ENCODE measurements at places on chromosomes 4 and X.

- no peak for DNase-seq
Measured at GRCh38 chrX:154383359-154384283, 4.5 kb downstream of the EMD start.

DNA sequence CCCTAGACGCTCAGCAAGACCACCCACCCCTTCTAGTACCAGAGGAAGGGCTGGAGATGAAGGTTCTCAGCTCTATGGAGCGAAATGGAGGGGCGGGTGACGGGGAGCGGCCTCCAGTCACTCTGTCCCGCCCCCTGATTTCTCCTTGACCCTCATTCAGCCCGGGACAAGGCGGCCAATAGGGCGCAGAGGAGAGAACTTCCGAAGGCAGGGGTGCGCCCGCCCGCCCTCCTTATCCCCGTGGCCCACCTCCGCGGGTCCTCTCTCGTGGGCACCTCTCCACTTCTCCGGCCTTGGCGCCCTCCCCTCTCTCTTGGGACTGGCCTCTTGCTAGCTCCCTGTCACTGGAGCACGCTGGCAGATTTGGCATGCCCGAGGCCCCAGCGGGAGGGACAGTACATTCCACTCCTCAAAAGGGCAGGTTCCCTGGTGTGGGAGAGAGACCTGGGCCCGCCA is 1.1 kb upstream of the SEPTIN6 start:
- DNase-seq, result no peak

GRCh38 chr4:109574931-109575804 is 15.1 kb downstream of the MCUB start:
- DNase-seq, result no peak

DNA sequence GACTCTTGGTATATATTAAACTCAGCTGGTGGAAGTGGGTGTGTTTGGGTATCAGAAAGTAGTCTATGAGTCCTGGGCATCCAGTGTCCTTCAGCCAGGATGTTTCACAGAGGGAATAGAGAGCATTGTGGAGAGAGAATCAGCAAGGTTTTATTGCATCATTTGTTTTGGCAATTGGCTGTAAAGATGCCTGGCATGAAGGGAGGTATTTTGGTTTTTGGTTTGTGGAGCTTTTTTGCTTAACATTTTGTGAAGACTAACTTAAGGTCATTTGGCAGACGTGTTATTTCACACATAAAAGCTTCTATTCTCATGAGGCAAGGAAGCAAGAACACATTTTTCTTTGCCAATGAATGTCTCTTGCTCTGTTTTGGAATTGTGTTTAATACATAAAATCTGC is 71.1 kb downstream of the DCLK2 start:
- no peak for DNase-seq

DNA sequence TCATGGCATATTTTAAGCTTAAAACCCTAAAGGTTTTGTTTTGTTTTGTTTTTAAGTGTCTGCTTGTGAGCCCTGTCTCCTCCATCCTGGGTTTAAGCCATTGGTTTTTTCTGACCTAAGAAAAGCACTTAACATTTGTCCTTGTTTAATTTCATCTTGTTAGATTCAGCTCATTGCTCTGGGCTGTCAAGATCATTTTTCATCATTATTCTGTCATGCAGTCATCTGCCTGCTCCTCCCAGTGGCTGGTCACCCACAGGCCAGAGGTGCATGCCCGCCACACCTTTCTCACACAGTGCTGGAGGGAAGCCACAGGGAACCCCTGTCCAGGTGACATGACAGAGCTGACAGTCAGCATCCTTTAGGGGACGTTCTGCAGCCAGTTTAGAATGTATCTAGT is 11.7 kb upstream of the REELD1 start:
- DNase-seq, result no peak

- DNase-seq, result no peak
Measured at GRCh38 chr4:55069248-55069647, 56.1 kb downstream of the KDR start.

- DNase-seq, result no peak
Measured at GRCh38 chr4:41134581-41134980, 79.8 kb downstream of the APBB2 start.

- no peak for DNase-seq
Measured at GRCh38 chr4:25433966-25434827, 57.1 kb downstream of the ANAPC4 start.

GRCh38 chrX:155755706-155756337 is 125.3 kb upstream of the VAMP7 start:
- no peak for DNase-seq

GRCh38 chr4:186587416-186588018 is 32.1 kb upstream of the MTNR1A start:
- no peak for DNase-seq

DNA sequence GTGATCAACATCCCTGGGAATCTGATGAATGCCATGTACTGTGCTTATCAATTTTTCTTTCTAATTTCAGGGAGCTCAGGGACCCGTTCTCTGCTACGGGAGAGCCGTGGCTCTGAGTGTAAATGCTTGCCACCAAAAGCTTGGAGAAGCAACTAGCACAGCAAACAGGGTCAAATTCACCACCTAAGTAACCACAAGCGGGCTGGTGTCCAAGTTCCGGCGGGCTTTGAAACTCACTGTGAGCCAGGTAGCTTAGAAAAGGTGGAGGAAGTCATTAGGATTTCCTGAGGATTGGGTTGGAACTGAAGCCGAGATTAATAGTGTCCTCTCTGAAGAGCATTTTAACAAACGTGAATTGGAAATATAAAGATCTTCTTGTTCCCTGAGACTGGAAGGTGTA is 87.2 kb downstream of the CLDN34 start:
- no peak for DNase-seq

GRCh38 chr4:128390475-128390996 is 102.9 kb upstream of the PGRMC2 start:
- no peak for DNase-seq

DNA sequence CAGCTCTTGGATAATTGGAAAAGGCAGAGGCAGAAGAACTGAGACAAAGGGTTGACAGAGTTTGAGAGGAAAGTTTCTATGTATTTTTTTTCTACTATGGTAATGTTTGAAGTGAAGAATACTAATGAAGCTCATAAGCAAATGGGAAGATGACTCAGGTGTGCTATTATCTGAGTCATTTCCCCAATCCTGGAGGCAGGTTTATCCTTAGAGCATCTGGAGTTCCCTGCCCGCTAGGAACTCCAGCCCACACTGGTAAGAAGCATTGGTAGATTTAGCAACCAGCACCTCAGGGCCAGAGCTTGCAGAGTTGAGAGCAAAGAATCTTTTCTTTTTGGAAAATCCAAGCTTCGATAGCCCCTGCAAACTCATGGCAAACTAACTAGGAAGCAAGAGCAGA is 55.2 kb downstream of the DOCK11 start:
- no peak for DNase-seq

- no peak for DNase-seq
Measured at GRCh38 chr4:158913766-158914165, 144.9 kb downstream of the FNIP2 start.

- DNase-seq, result peak; percentile 18
Measured at GRCh38 chrX:54807524-54808108, at the start of gene MAGED2. TSS of gene MAGED2 (plus strand) at chrX:54807745. CDS start at chrX:54809332, 1,587 bp downstream.

DNA sequence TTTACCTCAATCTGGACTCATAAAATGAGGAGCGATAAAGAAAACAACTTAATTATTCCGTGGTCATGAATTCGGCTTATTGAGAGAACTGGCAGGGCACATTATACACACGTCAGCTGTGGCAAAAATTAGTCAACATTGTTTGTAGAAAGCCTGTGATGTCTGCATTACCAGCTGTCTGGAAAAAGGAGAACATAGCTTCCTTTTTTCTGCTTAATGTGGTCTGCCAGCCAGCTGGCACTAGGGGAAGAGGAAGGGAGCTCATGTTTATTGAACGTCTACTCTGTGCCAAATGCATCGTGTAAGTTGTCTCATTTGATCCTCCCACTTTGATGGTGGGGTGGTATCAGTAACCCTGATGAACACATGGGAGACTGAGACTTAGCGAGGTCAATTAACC is 367.6 kb downstream of the ARHGAP24 start:
- DNase-seq, result no peak

- DNase-seq, result no peak
Measured at GRCh38 chr4:184255361-184255760, 37.7 kb upstream of the ENPP6 start.

- no peak for DNase-seq
Measured at GRCh38 chr4:43243433-43244116, 351.1 kb downstream of the GRXCR1 start.

- DNase-seq, result no peak
Measured at GRCh38 chr4:164215113-164215741, 538.7 kb upstream of the SMIM31 start.

GRCh38 chr4:115310641-115311040 is 197.2 kb upstream of the NDST4 start:
- no peak for DNase-seq

DNA sequence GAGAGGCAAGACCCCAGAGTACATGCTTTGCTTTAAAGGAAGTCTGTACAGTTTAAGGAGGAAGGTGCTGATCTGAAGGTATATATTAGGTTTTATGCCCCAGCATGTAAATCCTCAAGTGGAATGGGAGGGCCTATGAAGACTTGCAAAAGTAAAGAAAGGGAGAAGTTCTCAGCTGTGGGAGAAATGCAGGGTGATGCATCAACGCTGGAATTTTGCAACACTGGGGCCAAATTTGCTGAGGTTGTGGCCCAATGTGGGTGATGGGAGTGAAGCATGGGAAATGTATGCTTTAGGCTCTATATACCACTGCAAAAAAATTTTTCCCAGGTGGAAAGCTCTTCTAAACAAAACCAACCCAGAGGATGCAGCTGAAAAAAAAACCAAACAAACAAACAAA is 33.8 kb upstream of the GPR174 start:
- DNase-seq, result no peak

- no peak for DNase-seq
Measured at GRCh38 chr4:18689308-18690115, 668.0 kb upstream of the LCORL start.

DNA sequence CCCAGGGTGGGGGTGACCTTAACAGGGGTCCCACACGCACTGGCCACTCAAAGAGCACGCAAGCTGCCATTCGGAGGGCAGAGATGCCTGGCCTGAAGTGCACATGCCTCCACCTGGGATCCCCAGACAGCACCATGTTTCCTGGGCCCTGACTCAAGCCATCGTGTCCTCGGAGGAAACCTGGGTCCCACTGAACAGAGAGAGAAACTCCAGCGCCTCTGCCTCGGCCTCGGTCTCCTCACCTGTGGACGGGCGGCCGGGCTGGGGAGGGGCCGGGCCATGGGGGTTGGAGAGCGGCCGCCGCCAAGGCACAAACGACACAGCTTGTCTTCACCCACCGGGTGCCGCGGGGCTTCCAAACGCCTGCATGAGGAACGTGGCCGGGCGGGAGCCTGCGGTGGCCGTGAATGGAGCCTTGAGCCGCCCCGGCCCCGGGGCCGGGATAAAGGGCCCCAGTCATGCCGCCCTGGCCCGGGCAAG is 30.0 kb upstream of the FGFR3 start:
- DNase-seq, result no peak

- peak; percentile 27 for DNase-seq
Measured at GRCh38 chr4:184514121-184514988, 40.0 kb upstream of the IRF2 start.

GRCh38 chrX:123331349-123331748 is 147.3 kb downstream of the GRIA3 start:
- DNase-seq, result no peak

DNA sequence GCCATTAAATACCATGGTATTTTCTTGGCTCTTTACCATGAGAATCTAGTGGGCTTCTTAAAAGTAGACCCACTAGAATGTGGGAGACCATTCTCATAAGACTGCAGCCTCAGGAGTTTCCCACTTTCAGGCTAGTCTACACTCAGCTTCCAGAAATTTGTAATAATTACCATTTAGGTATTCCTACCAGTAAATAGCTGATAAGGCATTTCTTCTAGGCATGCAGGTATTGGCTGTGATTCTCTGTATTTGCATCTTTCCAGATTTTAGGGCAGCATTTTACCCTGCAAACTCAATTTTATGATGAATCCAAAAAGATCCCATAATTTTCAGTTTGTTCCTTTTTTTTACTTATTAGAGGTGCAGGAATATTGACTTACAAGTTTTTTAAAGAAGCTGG is 496.6 kb downstream of the TRAM1L1 start:
- DNase-seq, result no peak
